ENCODE measurements at places on chromosomes 12 and 14.

- no peak for DNase-seq
Observed at GRCh38 chr12:122811777-122812176, 23.5 kb upstream of the HIP1R start.

DNA sequence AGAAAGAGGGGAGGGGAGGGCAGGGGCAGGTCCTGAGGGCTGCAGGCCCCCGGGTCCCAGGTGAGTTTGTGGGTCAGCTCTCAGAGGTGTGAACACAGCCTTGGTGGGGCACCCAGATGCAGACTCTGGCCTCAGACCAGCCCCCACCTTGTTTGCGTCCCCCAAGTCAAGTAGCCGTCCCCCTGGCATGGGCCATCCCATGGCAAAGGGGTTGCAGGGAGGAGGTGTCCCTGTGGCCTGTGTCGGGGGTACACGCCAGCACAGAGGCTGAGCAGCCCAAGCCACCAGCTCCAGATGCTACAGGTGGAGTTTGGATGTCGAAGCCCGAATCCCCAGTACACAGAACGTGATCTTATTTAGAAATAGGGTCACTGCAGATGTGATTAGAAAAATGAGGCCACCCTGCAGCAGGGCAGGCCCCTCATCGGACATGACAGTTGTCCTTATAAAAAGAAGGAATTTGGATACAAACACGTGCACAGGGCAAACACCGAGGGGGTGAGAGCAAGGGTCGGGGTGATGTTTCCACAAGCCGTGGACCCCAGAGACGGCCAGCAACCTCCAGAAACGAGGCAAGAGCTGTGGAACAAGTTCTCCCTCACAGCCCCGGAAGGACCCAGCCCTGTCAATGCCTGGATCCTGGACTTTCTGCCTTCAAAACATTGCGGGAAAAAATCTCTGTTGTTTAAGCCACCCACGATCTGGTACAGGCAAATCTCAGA, 141.2 kb upstream of the C14orf180 start:
- DNase-seq = no peak

DNA sequence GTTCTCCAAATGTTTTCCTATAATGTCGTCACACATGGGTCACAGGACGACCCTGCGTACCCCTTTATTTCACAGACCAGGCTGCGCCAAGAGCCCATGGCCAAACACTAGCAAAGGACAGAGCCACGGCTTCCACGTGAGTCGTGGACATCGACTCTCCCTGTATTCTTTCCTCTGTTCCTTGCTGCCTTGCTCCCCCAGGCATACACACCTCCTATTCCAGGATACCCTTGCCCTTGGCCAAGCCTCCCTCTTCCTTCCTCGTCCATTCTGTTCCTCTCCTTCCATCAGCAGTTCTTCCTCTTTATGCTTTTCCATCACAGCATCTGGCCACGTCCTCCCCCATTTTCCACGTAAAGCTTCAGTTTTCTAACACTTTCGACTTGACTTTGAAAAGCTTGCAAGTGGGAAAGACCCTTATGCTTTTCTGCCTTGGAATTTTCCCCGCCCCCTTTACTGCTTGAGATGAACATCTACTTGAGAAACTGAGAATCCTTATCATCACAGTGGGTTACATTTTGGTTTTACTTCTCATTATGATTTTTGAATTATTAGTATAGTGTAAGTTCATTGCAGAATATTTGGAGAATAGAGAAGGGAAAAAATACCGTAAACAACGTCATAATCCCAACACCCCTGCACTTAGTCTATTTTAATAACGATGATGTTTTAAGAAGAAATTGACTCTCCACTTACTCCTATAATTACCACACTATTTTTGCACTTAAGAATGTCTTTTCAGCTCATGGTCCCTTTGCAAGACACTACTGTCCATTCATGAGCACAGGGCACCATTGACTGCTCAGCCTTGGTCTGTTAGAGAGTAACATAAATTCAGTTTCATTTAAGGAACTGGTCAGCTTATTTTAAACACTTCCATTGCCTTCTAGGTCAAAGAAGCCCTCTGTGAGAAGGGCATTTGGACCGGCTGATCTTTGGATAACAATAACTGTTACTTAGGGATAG, 15.8 kb upstream of the NINJ2 start:
- DNase-seq = no peak

DNA sequence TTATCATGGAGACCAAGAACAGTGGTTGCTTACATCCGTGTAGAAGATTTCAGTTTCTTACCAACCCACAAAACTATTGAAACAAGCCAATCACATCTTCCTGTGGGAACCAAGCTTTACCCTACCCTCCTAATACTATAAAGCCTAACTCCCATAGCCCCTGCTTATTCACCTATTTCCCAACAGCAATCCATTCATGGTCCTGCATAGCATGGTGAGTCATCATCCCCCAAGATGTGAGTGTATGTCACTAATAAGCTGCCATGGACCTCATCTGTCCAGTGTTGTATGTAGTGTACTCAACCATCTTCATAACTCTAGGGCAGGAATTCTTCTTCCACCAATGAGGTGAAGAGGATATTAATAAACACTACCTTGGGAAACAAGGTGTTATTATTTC, 1620.4 kb upstream of the FLRT2 start:
- DNase-seq = no peak

DNA sequence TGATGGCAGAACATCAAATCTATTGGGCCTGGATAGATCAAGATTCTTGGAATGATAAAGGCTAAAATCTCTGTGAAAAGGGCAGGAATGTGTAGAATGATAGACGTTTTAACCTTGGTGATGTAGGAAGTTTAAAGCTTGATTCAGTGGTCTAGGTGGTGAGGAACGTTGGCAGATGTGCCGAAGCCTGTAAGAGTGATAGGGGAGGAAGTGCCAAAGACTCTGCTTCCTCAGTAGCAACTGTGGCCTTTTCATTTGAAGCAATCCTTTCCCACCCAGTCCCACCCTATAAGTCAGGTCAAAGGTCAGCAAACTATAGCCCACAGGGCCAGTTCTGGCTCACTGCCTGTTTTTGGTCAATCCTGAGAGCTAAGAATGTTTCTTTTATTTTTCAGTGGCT, 62.2 kb downstream of the MBIP start:
- no peak for DNase-seq

- DNase-seq = no peak
Observed at GRCh38 chr12:94165670-94166364, 17.4 kb downstream of the PLXNC1 start.

GRCh38 chr14:23182372-23183157, 895 bp downstream of the SLC7A8 start:
- DNase-seq = no peak

DNA sequence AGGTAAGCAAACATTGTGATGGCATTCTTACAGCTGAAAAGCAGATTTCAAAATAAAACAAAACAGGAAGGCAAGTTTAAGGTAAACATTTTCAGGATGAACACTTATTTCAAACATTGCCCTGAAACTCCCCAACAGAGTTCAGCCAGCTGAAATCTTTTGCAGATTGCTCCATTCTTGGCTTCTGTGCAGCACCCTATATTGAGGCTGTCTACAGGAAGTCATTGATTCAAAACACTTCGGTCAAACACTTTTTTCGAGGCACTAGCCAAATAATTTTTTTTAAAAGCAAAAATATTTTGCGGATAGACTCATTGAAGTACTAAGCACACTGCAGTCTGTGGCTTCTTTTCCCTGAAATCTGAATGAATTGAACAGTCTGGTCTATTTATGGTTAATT, 318.1 kb upstream of the PDE3A start:
- no peak for DNase-seq

DNA sequence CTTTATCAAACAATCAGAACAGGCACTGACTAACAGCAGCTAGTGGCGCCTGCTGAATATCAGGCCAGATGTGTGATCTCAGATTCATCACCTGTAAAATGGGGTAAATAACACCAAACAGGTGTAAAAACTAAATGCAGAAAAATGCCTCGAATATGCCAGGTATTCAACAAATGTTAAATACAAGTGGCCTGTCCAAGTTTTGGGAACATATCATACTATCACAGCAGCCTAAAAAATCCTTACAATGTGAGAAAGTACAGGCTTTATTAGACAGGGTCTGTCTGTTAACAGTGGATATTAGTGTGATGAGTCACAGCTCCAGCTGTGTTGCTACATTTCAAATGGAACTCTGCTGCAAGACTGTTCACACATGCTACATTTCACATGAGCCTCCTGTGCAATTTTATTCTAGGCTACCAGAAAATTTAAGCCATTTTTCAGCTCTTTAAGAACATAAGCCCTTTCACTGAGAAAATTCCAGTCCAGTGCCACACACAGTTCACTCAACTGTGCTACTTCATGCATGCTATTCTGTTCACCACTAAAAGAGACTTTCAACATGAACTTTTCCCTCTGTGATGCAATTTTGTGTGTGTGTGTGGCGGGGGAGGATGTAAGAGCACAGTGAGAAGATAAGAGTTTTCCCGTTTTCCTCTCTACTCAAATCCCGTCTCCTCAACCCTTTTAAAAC, 56.7 kb downstream of the MSRB3 start:
- DNase-seq = no peak

Measured in GM10248 (cell line).